ENCODE measurements at places on chromosomes 4 and X. TPM values are rescaled to one million over a fixed set of nuclear protein-coding genes. Genes with fewer than 3 reads are reported as not detected.
A peak's percentile ranks its signal among the peaks of the same experiment; 100 is the strongest.

DNA sequence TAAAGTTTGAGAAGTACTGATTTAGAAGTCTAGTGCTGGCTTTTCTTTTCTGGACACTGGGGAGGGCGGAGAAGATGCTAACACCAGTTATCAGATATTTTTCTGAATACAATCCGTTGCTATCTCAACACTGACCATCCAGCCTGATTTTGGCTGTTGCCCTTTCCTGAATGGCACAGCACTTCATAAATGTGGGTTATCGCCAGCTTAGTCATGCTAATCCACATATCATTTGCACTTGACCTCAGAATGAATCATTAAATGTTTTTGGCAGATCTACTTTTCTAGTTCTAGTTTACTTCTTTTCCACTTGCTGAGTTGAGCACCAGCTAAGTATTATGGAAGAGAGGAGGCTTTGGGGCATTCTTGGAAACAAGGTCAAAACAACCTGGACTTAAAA, 60.8 kb upstream of the ESX1 start:
- H3K4me3 ChIP-seq, result no peak overlapping the region
- H3K4me1 ChIP-seq, result peaks cover 34% of the 10 kb centered on the region
- peak; percentile 76 for DNase-seq
- H3K27ac ChIP-seq, result peak overlapping the region; percentile 72

- DNase-seq, result no peak
- no peaks in the 10 kb centered on the region for H3K27me3 ChIP-seq
- H3K4me1 ChIP-seq, result no peaks in the 10 kb centered on the region
- H3K36me3 ChIP-seq, result no peaks in the 10 kb centered on the region
- H3K4me3 ChIP-seq, result no peak overlapping the region
Observed at GRCh38 chr4:178080312-178080711, 638.1 kb upstream of the AGA start.

TMSB15C gene
- total RNA-seq, result 1.8 TPM

NPY1R gene
- total RNA-seq, result not detected

FHDC1 gene
- 0.25 TPM for total RNA-seq

DNA sequence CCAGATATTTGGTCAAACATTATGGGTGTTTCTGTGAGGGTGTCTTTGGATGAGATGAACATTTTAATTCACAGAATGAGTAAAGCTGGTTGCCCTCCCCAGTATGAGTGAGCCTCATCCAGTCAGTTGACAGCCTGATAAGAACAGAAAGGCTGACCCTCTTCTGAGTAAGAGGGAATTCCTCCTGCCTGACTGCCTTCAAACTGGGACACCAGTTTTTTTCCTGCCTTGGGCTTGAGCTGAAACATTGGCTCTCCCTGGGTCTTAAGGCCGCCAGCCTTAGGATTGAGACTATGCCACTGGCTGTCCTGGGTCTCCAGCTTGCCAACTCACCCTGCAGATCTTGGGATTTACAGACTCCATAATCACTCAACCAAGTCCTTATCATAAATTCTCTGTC, 14.5 kb upstream of the MAML3 start:
- H3K4me3 ChIP-seq, result no peak overlapping the region
- H3K36me3 ChIP-seq, result no peaks in the 10 kb centered on the region
- no peak overlapping the region for H3K27ac ChIP-seq
- peak; percentile 17 for DNase-seq
- H3K4me1 ChIP-seq, result peaks cover 2% of the 10 kb centered on the region

ZFP92 gene
- not detected for total RNA-seq

PASD1 gene
- total RNA-seq, result not detected

- no peaks in the 10 kb centered on the region for H3K4me1 ChIP-seq
- no peak for DNase-seq
- H3K36me3 ChIP-seq, result no peaks in the 10 kb centered on the region
- no peaks in the 10 kb centered on the region for H3K27me3 ChIP-seq
- no peak overlapping the region for H3K27ac ChIP-seq
Observed at GRCh38 chr4:142287371-142287770, 558.7 kb downstream of the INPP4B start.

GRCh38 chr4:81427344-81427821, 44.3 kb downstream of the RASGEF1B start:
- H3K4me1 ChIP-seq, result no peaks in the 10 kb centered on the region
- no peaks in the 10 kb centered on the region for H3K36me3 ChIP-seq
- H3K4me3 ChIP-seq, result no peak overlapping the region

MUC7 gene
- not detected for total RNA-seq

DNA sequence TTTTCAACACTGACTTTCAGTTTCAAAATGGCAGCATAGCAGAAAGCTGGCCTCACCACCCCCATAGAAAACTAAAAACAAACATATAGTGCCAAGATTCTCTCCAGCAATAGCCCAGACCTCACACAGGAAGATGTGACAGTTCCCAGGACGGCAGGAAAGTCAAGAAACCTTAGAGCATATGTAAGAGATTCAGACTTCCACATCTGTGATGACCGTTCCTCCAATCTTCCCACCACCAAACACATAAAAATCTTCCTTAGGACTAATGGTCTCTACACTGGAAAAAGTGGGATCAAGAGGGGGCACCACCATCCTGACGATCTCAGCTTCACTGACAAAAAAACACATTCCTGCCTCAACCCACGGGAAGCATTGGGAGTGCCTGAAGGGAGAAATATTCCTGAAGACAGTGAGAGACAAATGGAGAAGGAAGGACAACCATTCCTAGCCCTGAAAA, 134.1 kb upstream of the CPXCR1 start:
- no peak for DNase-seq
- H3K36me3 ChIP-seq, result no peaks in the 10 kb centered on the region
- no peaks in the 10 kb centered on the region for H3K27me3 ChIP-seq
- no peak overlapping the region for H3K4me3 ChIP-seq

DNA sequence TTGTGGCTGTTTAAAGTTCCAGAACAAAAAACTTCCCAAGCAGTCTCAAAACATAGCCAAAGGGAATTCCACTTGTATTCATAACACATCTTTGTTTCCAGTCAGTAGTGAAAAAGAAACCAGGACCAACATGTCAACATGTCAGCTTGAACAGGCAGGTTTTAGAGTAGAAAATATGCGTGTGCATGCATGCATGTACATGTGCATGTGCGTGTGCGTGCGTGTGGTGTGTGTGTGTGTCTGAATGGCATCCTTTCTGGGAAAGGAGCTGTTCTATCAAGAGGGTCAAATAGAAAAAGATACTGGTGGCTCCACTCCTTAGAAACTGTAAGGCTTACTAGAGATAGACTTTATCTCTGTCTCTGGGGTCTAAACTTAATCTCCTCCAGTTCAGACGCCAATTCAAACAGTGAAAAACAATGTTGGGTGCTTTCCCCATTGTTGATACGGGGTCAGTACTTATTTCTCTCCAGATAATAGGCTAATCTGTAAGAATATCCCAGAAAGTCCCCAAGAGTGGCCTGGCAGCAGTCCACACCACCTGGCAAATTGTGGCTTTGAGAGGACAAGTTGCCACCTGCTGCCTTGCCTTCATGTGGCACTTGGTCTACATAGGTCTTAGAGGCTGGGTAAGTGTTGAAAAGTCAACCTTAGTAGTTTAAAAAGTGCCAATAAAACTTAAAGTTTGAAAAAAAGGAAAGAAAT, 110.4 kb downstream of the SCD5 start:
- no peak for DNase-seq
- H3K4me3 ChIP-seq, result no peak overlapping the region
- H3K36me3 ChIP-seq, result no peaks in the 10 kb centered on the region
- H3K27ac ChIP-seq, result no peak overlapping the region
- H3K27me3 ChIP-seq, result no peaks in the 10 kb centered on the region

DNA sequence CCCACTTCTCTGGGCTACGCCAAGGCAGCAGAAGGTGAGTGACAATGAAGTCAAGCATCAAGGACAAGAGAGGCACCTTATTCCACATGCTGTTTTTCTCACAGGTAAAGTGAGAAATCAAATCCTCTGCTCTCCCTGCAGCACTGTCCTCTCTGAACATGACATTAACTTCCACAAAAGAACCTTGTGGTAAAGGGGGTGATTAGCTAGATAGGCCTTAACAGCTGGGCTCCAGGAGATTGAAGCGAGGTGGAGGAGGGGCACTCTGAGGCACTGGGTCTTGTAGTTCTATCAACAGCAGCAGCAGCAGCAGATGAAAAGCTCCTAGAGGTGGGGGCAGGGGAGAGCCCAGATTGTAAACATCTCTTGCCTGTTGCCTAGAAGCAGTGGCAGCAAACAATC, 96.8 kb upstream of the CXXC4 start:
- no peak overlapping the region for H3K4me3 ChIP-seq
- H3K27ac ChIP-seq, result no peak overlapping the region
- no peaks in the 10 kb centered on the region for H3K36me3 ChIP-seq
- no peaks in the 10 kb centered on the region for H3K4me1 ChIP-seq

- peak overlapping the region; percentile 36 for H3K4me3 ChIP-seq
- peaks cover 11% of the 10 kb centered on the region for H3K4me1 ChIP-seq
- H3K27me3 ChIP-seq, result no peaks in the 10 kb centered on the region
Observed at GRCh38 chr4:174198828-174199227, 84.6 kb downstream of the FBXO8 start.

Data from GM23248 (cell line).